Activated CD8-positive, alpha-beta T cell treated with anti-CD3 and anti-CD28 coated beads for 36 hours (primary cell): ENCODE measurements at places on chromosomes 12 and 14.

GRCh38 chr12:92191061-92191460 lies 45.4 kb upstream of the BTG1 start:
- peaks cover 2% of the 10 kb centered on the region for H3K36me3 ChIP-seq
- no peak overlapping the region for H3K27ac ChIP-seq
- H3K27me3 ChIP-seq: no peaks in the 10 kb centered on the region
- no peak overlapping the region for H3K4me3 ChIP-seq
- no peak for DNase-seq
- peaks cover 38% of the 10 kb centered on the region for H3K4me1 ChIP-seq

DNA sequence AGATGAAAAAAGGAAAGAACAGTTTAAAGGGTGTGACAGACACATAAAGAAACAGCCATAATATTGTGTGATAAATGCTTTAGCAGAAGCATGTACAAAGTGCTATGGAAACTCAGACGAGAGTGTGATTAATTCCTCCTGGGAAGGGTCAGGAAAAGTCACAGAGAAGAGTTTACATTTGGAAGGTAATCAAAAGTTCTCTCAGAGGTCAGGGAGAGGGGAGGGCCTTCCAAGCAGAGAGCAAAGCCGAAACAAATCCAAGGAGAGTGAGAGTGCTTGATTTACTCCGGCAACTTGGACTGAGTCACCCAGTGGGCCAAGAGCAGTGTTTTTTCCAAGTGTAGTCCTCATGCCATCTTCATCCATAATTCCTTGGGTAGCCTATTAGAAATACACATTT lies 108.3 kb downstream of the IGF1 start:
- peaks cover 5% of the 10 kb centered on the region for H3K4me1 ChIP-seq
- peaks cover 3% of the 10 kb centered on the region for H3K27me3 ChIP-seq
- no peaks in the 10 kb centered on the region for H3K36me3 ChIP-seq
- H3K4me3 ChIP-seq: no peak overlapping the region

DNA sequence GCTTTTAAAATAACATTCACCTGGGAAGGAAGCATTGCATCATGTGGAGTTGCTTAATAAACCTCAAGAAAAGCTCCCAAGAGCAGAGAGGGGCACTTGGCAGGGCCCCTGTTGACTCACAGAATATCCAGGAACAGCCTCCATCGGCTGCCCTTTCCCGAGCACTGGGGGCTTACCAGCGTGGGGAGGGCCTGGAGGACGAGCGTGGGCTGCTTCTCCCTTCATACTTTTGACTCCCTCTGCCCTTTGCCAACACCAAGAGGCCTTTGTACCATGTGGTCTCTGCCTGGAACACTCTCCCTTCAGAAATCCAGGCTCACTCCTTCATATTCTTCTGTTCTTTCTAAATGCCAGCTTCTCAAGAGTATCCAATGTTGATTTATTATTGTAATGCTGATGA lies 492.1 kb upstream of the TMEM132C start:
- H3K27ac ChIP-seq: no peak overlapping the region
- no peak overlapping the region for H3K4me3 ChIP-seq
- no peaks in the 10 kb centered on the region for H3K27me3 ChIP-seq
- H3K36me3 ChIP-seq: no peaks in the 10 kb centered on the region

DNA sequence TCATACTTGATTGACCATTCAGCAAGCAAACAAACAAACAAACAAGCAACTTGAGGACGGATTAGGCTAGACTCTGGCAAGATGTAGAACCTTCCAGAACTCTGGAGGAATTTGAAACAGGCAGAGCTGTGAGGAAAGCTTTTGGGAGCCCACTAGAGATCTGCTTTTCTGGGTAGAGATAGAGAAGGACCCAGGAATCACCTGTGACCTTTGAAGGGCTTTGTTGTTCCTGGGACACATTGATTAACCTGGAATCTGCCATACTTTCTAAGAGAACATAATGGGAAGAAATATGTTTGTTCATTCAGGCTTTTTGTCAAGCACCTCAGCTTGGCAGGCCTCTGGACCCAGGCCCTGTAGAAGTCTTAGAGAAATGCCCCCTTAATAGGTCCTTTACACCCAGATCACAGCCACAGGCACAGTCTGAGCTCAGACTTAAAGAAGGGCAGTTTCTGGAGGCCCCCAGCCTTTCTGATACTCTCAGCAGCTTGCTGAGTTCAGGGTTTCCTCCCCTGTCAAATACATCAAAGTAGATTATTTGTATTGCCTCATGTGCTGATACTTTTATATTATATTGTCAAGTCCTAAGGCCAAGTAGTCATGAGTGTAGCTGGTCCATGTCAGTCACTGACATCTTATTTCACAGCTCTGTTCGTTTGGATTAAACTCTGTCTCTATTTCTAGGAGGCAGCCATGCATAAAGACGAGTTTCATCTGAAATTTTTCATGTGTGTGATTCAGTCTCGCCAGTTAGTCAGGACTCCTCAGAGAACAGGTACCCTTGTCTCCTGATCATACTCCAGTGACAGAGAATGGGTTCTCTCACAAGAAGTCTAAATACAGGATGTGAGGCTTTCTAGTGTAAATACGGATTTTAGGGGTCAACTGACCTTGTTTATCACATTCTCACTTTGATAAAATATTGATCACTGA lies 1.1 kb upstream of the SENP1 start:
- H3K36me3 ChIP-seq: peaks cover 6% of the 10 kb centered on the region
- no peaks in the 10 kb centered on the region for H3K27me3 ChIP-seq
- H3K27ac ChIP-seq: peak overlapping the region; percentile 93
- peaks cover 46% of the 10 kb centered on the region for H3K4me1 ChIP-seq
- peak overlapping the region; percentile 96 for H3K4me3 ChIP-seq

- H3K4me3 ChIP-seq: peak overlapping the region; percentile 89
- peaks cover 49% of the 10 kb centered on the region for H3K4me1 ChIP-seq
- H3K27me3 ChIP-seq: no peaks in the 10 kb centered on the region
- H3K36me3 ChIP-seq: no peaks in the 10 kb centered on the region
- H3K27ac ChIP-seq: peak overlapping the region; percentile 99
These were observed 133.5 kb upstream of the KRAS start for GRCh38 chr12:25384038-25384892.

- H3K36me3 ChIP-seq: no peaks in the 10 kb centered on the region
- no peaks in the 10 kb centered on the region for H3K27me3 ChIP-seq
- H3K4me3 ChIP-seq: no peak overlapping the region
- H3K4me1 ChIP-seq: no peaks in the 10 kb centered on the region
- no peak overlapping the region for H3K27ac ChIP-seq
- no peak for DNase-seq
These were observed 147.1 kb downstream of the NPAS3 start for GRCh38 chr14:33085799-33086198.
